ENCODE measurements at places on chromosomes 5 and 9. TPM values are rescaled to one million over a fixed set of nuclear protein-coding genes. Genes with fewer than 3 reads are reported as not detected.

DNA sequence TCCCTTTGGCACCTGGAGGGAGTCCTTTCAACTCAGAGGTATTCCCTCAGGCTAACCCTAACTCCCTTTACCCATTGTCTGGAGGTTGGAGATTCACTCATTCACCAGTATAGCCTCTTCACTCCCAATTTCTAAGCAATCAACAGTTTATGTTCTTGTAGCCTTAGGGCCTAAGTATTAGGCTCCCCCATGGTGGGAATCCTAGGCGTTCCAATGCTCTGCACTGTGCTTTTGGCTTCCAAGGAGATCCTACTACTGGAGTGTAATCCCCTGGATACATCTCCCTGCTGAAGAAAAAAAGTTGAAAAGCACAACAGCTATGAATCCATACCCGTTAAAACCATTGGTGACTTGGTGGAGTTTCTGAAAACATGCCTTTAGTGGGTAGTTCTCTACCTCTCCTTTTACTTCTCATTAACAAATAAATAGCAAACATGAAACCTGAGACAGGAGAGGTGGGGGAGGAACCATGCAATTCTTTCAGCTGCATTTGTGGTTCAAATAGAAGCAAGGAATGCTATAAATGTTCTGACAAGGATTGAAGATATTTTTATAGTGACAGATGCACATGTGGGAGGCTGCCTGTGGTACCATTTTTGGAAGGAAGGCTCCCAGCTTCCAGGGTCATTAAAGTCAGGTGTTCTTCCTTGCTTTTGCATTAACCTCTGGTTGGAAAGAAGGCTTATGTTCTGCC, 397.1 kb downstream of the DMAC1 start:
- H3K36me3 ChIP-seq, result no peaks in the 10 kb centered on the region
- no peaks in the 10 kb centered on the region for H3K27me3 ChIP-seq
- no peaks in the 10 kb centered on the region for H3K4me1 ChIP-seq
- no peak for DNase-seq

DNA sequence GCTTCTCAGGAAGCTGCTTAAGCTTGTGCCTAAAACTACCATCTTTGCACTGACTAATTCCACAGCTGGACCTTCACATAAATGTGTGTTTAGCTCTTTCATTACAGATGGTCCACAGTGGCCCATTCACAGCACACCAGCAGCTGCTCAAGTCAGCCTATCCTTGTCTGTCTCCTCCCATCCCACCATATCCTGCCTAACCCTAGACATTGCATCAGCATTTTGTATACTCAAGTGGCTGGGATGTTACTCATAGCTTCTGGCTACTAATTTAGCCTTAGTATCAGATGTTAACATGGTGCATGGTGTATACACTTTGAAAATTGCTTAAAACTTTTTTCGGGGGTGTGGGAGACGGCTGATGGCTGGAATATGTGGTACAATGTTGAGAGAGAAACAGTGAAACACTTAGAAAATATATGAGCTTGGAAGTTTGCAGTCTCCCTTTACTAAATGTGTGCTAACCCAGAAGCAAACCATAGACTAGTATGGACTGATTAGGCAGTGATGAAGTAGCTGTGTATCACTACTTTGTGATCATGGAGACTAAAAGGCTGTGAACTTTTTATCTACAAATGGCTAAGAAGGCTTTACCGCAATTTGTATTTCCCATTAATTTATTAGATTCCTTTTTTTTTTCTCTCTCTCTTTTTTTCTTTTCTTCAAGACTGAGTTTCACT, 83.1 kb downstream of the JMY start:
- no peak for DNase-seq
- H3K27me3 ChIP-seq, result no peaks in the 10 kb centered on the region
- peaks cover 4% of the 10 kb centered on the region for H3K36me3 ChIP-seq

GRCh38 chr5:76074487-76075065, 8.6 kb upstream of the SV2C start:
- H3K36me3 ChIP-seq, result no peaks in the 10 kb centered on the region
- no peak overlapping the region for H3K27ac ChIP-seq
- no peak overlapping the region for H3K4me3 ChIP-seq
- DNase-seq, result no peak

DNA sequence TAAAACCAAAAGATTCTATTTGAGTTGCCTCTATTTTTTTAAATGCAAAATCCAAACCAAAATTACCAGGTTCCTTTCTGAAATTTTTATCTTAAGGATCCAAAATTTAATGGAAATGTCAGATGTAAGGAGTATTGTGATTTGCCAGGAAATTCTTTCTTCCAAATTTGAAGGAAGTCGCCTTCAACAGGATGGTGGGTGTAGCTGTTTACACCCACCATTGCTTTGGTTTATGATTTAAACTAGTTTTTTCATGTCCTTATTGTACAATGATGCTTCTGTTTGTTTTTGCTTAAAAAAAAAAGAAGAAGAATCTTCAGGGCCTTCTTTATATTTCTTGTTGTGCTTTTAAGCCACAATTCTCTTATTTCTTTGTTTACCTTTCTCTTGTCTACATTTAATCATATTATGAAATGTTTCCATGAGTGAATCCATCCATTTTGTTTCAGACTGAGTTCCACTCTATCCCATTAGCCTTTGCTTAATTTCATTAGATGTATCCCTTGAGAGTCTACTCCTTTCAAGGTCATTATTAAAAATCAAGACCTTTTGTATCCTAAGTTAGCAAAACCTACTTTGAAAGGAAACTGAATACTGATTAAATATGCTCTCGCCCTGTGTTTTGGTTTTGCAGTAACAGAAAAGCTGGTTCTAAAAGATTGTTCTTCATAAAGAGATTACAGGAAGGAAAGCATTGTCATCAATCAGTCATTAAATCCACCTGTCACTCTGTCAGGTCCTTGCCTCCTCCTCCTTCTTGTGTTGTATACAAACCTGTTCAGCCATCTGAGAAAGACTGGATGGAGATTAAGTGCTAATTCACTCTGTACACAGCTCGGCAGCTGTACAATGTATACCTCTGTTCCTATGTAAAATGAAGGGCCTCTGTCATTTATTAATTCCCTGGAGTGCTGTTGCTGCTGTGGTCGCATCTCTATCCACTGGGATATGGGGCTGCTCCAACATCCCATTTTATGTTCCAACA, 45.5 kb upstream of the SLC2A8 start:
- no peaks in the 10 kb centered on the region for H3K27me3 ChIP-seq
- peaks cover 10% of the 10 kb centered on the region for H3K4me1 ChIP-seq
- H3K4me3 ChIP-seq, result no peak overlapping the region
- no peak for DNase-seq

The INSL4 gene
- total RNA-seq, result not detected

The EIF4E1B gene
- not detected for total RNA-seq

DNA sequence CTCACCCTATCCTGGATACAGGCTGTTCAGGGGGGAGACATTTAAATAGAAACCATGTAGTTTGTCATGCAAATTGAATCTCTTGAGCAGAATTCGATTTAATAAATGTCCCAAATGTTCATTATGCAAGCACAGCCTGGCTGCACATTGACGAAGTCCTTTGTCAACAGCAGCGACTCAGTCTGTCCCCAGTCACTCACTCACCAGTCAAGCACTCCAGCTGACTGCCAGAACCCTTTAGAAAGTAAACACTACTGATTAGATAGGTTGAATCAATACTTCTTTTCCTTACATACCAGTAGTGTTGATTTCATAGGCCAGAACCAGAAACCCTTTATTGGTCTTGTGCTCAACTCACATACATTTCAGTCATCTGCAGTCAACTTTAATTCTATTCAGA, 27.5 kb downstream of the CDH6 start:
- no peaks in the 10 kb centered on the region for H3K27me3 ChIP-seq
- no peak for DNase-seq
- H3K36me3 ChIP-seq, result no peaks in the 10 kb centered on the region
- H3K27ac ChIP-seq, result no peak overlapping the region

- H3K36me3 ChIP-seq, result peaks cover 19% of the 10 kb centered on the region
- H3K4me3 ChIP-seq, result peak overlapping the region; percentile 93
- H3K27me3 ChIP-seq, result no peaks in the 10 kb centered on the region
- peak overlapping the region; percentile 99 for H3K27ac ChIP-seq
Measured at GRCh38 chr9:124869986-124870560, 8.1 kb downstream of the ARPC5L start.

The TTC23L gene
- not detected for total RNA-seq

GRCh38 chr5:110545716-110546115, 180.8 kb downstream of the TMEM232 start:
- peaks cover 5% of the 10 kb centered on the region for H3K4me1 ChIP-seq
- no peaks in the 10 kb centered on the region for H3K27me3 ChIP-seq
- no peak overlapping the region for H3K4me3 ChIP-seq
- H3K36me3 ChIP-seq, result no peaks in the 10 kb centered on the region
- H3K27ac ChIP-seq, result no peak overlapping the region
- DNase-seq, result no peak

The LOX gene
- 1.6 TPM for total RNA-seq

DNA sequence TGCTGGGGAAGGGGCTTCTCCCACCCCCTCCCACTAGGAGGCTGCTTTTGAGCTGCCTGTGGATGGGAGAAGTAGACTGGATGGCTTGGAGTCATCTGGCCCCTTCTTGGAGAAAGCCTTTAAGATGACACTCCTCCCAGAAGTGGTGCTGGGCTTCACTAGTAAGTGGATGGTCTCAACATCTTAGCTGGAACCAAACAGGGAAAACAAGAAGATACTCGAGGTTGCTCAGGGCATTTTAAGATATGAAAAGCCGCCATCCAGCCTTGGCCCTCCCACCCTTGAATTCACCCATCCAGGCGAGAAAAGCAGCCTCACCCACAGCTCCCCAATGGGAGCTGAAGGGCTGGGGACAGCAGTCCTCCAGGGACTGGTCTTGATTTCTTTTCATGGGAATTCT, 7.8 kb upstream of the SMIM32 start:
- DNase-seq, result no peak
- H3K36me3 ChIP-seq, result no peaks in the 10 kb centered on the region
- H3K27me3 ChIP-seq, result no peaks in the 10 kb centered on the region

DNA sequence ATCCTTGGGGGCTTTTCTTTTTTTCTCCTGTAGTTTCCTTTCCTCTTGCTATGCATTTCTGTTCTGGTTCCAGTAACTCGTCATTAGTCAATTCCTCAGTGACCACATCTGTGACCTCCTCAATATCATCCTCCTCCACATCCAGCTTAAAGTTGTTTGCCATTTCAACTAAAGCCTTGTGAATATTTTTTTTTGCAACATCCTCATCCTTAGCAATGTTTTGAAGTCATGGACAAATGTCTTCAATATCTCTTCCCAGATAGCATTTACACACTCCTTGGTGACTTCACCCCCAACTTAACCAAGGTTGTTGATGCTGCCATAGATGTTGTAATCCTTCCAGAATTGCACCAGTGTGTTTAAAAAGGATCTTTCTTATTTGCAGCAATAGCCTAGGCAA, 14.7 kb upstream of the ADRB2 start:
- H3K27me3 ChIP-seq, result no peaks in the 10 kb centered on the region
- DNase-seq, result no peak
- H3K4me3 ChIP-seq, result no peak overlapping the region
- peaks cover 14% of the 10 kb centered on the region for H3K4me1 ChIP-seq
- no peak overlapping the region for H3K27ac ChIP-seq

- H3K27me3 ChIP-seq, result no peaks in the 10 kb centered on the region
- H3K4me1 ChIP-seq, result no peaks in the 10 kb centered on the region
- no peak overlapping the region for H3K27ac ChIP-seq
- no peak overlapping the region for H3K4me3 ChIP-seq
Measured at GRCh38 chr5:174236070-174236469, 190.6 kb downstream of the NSG2 start.

The FOXD4L6 gene
- total RNA-seq, result not detected

The FCN2 gene
- total RNA-seq, result not detected

DNA sequence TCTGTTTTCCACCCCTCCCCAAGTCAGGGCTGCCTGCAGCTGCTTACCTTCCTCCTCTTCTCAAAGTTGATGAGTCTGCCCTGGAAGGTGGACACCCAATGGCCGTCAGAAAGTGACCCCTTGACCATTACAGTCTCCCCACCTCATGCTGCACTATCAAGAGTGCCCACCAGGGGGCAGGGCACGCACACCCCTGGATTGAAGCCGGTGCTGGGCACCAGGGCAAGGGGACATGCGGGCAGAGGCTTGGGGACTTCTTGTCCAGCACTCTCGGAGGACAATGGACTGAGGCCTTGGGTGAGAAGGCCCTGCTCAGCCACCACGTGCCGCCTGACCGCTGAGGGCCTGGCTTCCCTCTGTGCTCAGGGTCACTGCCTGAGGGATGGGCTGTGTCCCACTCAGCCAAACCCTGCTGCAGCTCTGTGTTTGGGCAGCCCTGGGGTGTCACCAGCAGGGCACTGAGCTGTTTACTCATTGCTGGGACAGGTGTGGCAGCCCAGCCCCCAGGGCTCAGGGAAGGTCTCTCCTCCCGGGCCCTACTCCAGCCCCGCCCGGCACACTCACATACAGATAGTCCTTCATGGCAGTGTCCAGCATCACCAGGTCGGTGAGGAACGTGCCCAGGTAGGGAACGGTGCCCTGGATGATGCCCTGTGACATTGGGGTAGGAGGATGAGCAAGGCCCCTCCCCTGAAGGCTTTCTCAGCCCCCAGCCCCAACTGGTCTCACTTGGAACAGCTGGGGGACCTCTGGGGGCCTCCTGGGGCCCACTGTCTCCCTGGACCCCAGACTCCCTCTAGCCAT, 17.7 kb downstream of the RALGDS start:
- H3K27ac ChIP-seq, result no peak overlapping the region
- H3K4me1 ChIP-seq, result no peaks in the 10 kb centered on the region
- H3K27me3 ChIP-seq, result no peaks in the 10 kb centered on the region
- peaks cover 98% of the 10 kb centered on the region for H3K36me3 ChIP-seq
- DNase-seq, result peak; percentile 88

The FPGS gene
- 39.7 TPM for total RNA-seq

DNA sequence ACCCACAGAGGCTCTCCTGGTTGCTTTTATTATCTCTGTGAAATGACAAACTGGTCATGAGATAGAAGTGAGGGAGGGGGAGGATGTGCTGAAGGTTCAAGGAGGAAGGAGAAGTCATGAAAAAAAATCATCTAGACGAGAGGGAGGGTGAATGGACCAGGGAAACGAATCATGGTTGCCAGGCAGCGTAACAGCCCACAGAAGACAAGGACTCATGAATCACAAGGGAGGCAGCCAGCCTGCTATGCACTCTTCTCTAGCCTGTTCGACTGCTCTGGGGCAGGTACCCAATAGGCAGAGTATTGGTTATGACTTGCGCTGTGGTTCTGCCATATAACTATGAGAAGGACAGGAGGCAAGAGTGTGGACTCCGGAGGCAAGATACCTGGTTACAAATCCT, 475.2 kb downstream of the CDK5RAP2 start:
- H3K27ac ChIP-seq, result no peak overlapping the region
- H3K4me3 ChIP-seq, result no peak overlapping the region
- H3K4me1 ChIP-seq, result no peaks in the 10 kb centered on the region
- no peaks in the 10 kb centered on the region for H3K36me3 ChIP-seq
- no peak for DNase-seq
- no peaks in the 10 kb centered on the region for H3K27me3 ChIP-seq

GRCh38 chr9:115046199-115046598, 71.8 kb downstream of the TNC start:
- no peaks in the 10 kb centered on the region for H3K36me3 ChIP-seq
- no peak for DNase-seq
- H3K4me1 ChIP-seq, result no peaks in the 10 kb centered on the region

Measured in psoas muscle (tissue), 8 donors.